ENCODE measurements at places on chromosomes 6 and 20. TPM values are rescaled to one million over a fixed set of nuclear protein-coding genes. Genes with fewer than 3 reads are reported as not detected.

DNA sequence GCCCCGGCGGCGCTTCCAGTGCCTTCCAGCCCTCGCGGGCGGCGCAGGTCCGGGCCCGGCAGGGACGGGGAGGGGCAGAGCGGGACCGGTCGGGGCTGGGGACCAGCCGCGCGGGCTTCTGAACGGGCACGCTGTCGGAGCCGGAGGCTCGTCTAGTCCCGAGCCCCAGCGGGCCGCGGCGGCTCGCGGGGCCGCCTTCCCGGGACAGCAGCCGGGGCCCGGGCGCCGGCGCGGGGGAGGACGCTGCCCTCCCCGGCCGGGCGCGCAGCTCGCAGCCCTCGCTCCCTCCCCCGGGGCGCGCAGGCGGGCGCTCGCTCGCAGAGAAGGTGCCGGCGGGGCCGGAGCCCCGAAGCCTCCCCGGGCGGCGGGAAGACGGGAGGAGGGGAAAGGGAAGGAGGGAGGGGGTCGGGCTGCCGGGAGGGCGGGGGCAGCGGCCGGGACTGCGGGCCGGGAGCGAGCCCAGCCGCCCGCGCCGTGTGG lies 696 bp upstream of the SIRPA start:
- DNase-seq = peak; percentile 62

Gene UBE2C
- total RNA-seq = 304 TPM

DNA sequence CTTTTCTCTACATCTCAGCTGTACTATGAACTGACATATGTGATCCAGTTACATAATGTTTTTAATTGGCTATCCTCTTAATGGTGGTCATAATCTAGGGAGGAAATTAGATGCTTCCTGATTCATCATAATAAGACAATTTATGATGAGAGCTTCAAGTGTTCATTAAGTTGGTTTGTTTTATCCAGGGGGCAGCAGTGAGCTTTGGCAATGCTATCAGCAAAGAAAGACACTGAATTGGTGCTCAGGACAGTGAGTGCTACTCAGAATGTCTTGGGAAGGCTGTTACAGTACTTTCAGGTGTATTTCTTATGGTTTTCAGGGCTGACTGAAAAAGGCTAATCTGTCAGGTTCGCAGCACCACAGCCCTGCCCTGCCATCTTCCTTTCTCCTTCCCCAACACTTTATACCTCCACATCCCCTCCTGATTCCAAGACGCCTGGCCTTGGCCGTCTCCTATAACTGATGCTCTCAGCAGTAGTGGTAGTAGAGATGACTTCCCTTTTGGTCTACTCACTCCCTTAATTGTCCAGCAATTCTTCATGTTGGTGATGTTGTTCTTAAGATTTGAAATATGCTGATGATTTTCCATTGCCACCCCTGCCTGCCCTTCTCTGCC lies 67.0 kb upstream of the TNFAIP3 start:
- DNase-seq = peak; percentile 63

Gene GLO1
- total RNA-seq = 194 TPM

GRCh38 chr6:142411145-142411544 lies 109.3 kb downstream of the ADGRG6 start:
- DNase-seq = no peak

Gene COL21A1
- 1.0 TPM for total RNA-seq

GRCh38 chr6:80508885-80509630 lies 402.6 kb downstream of the BCKDHB start:
- DNase-seq = peak; percentile 23

DNA sequence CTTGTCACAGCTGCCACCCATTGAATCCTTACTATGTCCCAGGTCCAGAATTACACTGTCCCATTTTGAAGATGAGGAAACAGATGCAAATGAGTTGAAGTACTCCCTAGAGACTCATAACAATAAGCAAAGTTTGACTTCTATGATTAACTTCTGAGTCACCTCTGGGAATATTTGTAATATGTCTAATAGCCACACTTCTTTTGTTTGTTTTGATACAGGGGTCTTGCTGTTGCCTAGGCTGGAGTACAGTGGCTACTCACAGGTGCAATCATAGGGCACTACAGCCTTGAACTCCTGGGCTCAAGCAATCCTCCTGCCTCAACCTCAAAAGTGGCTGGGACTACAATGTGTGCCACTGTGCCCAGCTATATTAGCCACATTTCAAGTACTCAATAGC lies 11.4 kb upstream of the SOX12 start:
- DNase-seq = peak; percentile 97

- no peak for DNase-seq
Measured at GRCh38 chr6:9521152-9521530, 893.7 kb downstream of the TFAP2A start.

DNA sequence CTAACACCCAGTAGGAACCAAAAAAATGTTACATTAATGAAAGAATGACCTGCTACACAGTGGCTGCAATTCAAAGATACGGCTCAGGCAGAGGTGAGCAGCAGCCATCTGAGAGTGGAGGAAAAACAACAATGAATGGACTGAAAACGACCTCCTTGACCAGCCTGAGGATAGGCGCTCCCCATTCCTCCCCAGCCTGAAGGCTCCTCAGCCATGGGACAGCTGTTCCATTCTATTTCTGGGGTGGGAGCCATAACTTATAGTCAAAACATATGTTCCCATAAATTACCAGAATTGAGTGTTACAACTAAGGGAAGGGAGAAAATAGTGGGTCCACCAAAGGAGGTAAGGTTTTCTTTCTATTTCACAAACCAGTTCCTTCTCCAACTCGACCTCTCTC lies 27.2 kb downstream of the FYN start:
- DNase-seq = no peak

DNA sequence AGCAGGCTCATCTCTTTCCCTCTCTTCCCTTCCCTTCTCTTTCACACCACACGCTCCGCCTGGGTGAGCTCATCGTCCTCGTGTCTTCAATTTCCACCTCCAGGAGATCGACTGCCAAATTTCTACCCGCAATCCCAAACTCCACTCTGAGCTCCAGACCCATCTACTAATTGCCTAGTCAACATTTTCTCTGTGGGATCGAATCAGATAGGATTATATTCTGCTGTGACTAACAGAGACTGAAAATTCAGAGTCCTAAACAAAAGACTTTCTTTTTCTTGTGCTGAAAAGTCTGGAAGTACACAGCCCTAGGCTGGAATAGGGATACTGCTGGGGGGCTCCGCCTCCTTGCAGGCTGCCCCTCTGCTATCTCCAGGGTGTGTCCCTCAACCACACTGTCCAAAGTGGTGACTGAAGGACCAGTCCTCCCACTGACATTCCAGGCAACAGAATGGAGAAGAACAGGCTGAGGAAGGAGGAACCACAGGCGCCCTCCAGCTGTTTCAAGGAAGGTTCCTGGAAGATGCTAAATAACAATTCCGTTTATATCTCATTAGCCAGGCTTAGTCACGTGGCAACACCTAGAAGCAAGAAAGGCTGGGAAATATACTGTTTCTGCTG lies 5.0 kb upstream of the HSPA12B start:
- DNase-seq = peak; percentile 42

GRCh38 chr20:10642856-10643559 lies 30.8 kb downstream of the JAG1 start:
- no peak for DNase-seq

Gene EEF1E1
- total RNA-seq = 72.6 TPM

Gene PRDM1
- 2.5 TPM for total RNA-seq

Gene CRISP2
- total RNA-seq = not detected

Gene C20orf204
- total RNA-seq = 2.1 TPM

Gene BAG2
- 10.4 TPM for total RNA-seq

Gene HLA-DRB1
- not detected for total RNA-seq

Gene TTBK1
- not detected for total RNA-seq

- no peak for DNase-seq
Measured at GRCh38 chr6:99522531-99522930, 7.3 kb upstream of the USP45 start.

GRCh38 chr20:19412254-19412653 lies 199.8 kb downstream of the SLC24A3 start:
- no peak for DNase-seq

- DNase-seq = peak; percentile 90
Measured at GRCh38 chr6:40997234-40997957, 41.6 kb downstream of the UNC5CL start.

GRCh38 chr6:139287868-139288267 lies 3.9 kb downstream of the TXLNB start:
- DNase-seq = no peak

Gene C6orf58
- total RNA-seq = not detected

GRCh38 chr6:113405326-113406047 lies 451.7 kb upstream of the MARCKS start:
- no peak for DNase-seq

- no peak for DNase-seq
Measured at GRCh38 chr6:22928775-22929174, 359.4 kb downstream of the HDGFL1 start.

DNA sequence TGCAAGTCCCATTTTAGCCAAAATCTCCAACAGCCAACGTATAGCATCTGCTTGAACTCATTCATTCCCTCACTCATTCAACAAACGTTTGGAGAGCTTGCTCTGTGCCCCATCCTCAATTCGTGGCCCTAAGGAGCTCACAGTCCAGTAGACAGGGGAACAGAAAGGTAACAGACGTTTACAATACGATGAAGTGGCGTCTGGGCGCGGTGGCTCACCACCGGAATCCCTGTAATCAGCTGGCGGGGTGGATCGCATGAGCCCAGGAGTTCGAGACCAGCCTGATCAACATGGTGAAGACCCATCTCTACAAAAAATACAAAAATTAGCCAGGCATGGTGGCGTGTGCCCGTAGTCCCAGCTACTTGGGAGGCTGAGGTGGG lies 790 bp upstream of the E2F1 start:
- no peak for DNase-seq

- peak; percentile 73 for DNase-seq
Measured at GRCh38 chr6:6724539-6725467, 136.3 kb downstream of the LY86 start.

Gene RBM39
- 286 TPM for total RNA-seq

GRCh38 chr20:55701467-55701866 lies 303.9 kb downstream of the CBLN4 start:
- no peak for DNase-seq

Gene PCED1A
- 29.8 TPM for total RNA-seq

Gene CEBPB
- total RNA-seq = 103 TPM

Gene HBS1L
- 53.2 TPM for total RNA-seq

Gene CST5
- not detected for total RNA-seq

GRCh38 chr20:1086277-1087213 lies 31.9 kb upstream of the PSMF1 start:
- DNase-seq = no peak

- DNase-seq = no peak
Measured at GRCh38 chr6:8174571-8174970, 72.2 kb upstream of the EEF1E1 start.

- no peak for DNase-seq
Measured at GRCh38 chr6:140708441-140708840, 1334.0 kb upstream of the CITED2 start.

All from PC-3 (cell line).